Stimulated activated CD4-positive, alpha-beta T cell treated with anti-CD3 and anti-CD28 coated beads, Interleukin-15, amount 100 ng/mL, for 24 hours (primary cell): ENCODE measurements at places on chromosomes 7 and 10.

- DNase-seq = no peak
Measured at GRCh38 chr10:89591796-89592271, 53.2 kb downstream of the PANK1 start.

DNA sequence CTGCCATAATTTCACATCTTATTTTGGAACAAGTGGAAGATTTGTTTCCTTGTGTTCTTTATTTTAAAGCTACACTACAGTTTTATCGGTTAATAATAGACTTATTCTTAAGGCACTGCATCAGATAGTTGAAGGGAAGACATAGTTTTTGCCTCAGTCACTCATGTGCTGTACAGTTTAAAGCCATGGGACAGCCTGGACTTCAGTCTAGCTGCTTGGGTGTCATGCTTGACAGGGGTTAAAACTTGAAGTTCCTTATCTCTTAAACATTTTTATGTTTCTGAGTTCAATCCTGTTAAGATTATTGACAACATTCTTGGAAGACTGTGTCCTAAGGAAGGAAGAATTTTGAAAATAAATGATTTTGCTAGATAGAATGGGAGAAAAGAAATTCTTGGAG lies 49.7 kb downstream of the PPP1R9A start:
- no peak for DNase-seq

DNA sequence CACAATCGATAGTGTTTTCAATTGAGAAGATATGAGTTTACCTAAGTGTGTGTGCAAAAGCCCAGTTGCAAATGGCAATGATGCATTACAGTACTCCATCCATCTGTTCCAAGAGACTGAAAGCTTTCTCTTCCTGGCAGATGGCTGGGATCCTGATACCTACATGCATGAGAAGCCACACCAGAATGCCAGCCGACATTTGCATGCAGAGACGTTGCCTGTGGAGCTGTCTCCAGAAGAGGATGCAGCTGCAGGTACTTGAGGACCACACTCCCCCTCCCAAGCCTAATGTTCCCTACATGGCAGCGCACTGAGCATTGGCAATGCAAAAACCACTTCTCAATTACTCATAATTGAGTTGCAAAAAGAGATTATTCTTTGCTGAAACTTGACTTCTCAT lies 332.1 kb downstream of the WDR11 start:
- no peak for DNase-seq

GRCh38 chr10:34291466-34292193 lies 523.5 kb downstream of the PARD3 start:
- DNase-seq = no peak

GRCh38 chr7:104790440-104790839 lies 223.6 kb upstream of the KMT2E start:
- DNase-seq = no peak

GRCh38 chr10:75612904-75613684 lies 181.7 kb downstream of the LRMDA start:
- no peak for DNase-seq

- DNase-seq = no peak
Measured at GRCh38 chr7:12716134-12716681, 28.8 kb downstream of the ARL4A start.

DNA sequence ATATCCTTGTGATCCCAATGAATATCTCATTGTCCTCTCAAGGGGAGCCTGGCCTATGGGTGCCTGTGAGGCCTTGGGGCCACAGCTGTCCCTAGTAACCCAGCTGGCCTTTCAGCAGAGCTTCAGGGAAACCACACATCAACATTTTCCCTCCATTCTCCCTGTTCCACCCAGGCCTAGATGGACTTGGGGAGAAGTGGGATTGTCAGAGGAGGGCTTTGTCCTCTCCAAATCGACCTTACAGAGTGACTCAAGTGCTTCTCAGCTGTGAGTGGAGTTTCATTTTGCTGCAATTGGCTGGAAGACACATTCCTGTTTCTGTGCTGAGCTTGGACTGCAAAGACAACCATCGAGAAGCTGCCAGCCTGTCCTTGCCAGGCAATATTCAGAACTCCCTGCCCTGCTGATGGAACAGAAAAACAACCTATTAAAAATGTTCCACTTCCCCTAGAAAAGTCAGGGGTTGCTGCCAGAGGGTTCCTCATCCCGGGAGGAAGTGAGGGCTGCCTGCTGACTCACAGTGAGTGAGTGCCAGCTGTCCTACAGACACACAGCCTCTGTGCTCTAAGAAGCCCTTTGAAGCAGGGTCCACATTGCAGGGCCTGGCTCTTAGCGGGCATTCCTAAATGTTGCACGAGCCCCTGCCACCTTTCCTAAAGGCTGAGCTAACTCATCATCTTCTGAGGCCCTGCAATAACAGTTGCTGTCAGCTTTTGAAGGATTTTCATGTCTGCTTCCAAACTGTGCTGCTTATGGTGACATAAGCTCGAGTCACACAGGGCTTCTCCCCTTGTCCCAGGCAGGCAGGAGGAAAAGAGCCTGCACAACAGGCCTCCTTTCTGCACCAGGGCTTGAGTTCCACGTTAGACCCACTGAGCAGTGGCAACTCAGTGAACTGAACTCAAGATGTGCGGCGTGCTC lies 20.5 kb downstream of the STRA8 start:
- DNase-seq = no peak

DNA sequence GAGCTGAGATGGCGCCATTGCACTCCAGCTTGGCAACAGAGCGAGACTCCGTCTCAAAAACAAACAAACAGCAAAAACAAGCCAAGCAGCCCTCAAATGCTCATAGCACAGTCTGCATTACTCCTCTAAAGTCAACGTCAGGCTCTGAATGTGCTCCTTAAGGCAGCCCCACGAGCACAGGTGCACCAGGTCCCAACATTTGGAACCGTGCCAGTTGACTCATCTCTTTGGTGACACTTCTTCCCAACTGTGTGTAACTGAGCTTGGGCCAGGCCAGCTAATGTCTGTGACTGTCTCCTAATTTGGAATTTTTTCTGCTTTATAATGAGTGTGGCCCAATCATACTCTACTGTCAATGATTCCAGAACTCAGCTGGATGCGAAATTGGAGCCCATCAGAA lies 66.3 kb upstream of the EFCAB10 start:
- peak; percentile 30 for DNase-seq

- no peak for DNase-seq
Measured at GRCh38 chr7:66700633-66701131, 39.9 kb upstream of the RABGEF1 start.

GRCh38 chr10:35003906-35004305 lies 86.2 kb downstream of the CUL2 start:
- DNase-seq = no peak

GRCh38 chr7:44189993-44190872 lies 994 bp upstream of the GCK start:
- DNase-seq = no peak

- no peak for DNase-seq
Measured at GRCh38 chr7:79245623-79246249, 207.7 kb downstream of the MAGI2 start.

GRCh38 chr7:74455291-74455804 lies 1.6 kb downstream of the GTF2IRD1 start:
- DNase-seq = no peak

DNA sequence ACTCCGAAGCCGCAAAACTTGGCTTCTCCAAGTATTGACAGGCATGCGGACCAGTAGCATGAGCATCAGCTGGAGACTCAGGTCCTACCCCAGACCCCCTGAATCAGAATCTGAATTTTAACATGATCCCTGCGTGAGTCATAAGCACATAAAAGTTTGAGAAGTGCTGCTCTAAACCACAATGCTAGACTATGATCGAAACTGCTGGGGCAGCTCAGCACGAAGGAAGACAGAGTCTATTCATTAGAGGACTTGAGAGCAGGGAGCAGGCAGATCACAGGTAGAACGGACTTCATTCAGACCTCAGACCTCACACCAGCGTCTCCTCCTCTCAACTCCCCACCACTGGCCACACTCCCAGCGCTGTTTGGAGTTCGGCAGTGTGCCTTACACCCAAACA lies 16.9 kb downstream of the CAMK2G start:
- peak; percentile 45 for DNase-seq

- DNase-seq = no peak
Measured at GRCh38 chr10:25125201-25125611, 49.6 kb upstream of the GPR158 start.

DNA sequence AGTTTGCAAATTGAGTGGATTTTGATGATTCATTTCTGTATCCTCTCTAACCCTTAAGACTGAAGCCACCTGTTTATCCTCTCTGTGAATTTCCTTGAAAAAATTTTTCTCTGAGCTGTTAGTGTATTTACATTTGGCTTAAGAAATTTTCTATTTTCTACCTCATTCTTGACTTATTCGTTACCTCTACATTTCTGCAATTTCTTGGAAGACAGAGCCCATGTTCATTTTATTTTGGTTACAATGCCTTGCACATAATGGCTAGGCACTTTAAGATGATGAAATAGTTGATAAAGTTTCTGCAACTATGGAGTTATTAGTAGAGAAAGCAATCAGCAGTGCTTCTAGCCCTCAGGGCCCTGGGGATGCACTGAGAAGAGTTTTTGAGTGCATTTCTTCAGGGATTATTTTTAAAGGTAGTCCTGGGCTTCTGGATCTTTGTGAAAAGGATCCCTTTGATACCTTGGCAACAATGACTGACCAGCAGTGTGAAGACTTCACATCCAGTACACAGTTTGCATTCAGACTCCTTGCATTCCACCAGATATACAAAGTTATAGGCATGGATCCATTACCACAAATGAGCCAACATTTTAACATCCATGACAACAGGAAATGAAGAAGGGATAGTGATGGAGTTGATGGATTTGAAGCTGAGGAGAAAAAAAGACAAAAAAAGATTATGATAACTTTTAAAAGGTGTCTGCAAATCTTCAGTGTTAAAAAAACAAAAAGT lies 68.2 kb downstream of the CH25H start:
- DNase-seq = no peak

DNA sequence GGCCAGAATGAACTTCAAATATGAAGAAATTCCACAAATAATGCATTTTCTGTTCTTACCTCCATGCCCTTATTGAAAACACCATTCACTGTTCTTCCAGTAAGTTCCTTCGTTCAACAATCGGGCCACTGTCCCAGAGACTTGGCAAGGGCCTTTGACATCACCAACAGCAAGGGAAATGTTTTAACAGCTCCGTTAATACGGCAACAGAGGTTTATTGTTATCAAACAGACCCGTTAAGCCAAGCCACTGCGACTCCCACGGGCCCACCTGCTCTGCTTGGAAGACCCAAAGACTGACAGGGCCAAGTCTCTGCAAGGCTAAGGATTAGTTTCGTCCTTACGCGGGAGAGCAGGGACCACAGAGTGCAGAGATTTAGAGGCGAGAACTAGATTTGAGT lies 43.4 kb upstream of the LYZL1 start:
- DNase-seq = no peak

DNA sequence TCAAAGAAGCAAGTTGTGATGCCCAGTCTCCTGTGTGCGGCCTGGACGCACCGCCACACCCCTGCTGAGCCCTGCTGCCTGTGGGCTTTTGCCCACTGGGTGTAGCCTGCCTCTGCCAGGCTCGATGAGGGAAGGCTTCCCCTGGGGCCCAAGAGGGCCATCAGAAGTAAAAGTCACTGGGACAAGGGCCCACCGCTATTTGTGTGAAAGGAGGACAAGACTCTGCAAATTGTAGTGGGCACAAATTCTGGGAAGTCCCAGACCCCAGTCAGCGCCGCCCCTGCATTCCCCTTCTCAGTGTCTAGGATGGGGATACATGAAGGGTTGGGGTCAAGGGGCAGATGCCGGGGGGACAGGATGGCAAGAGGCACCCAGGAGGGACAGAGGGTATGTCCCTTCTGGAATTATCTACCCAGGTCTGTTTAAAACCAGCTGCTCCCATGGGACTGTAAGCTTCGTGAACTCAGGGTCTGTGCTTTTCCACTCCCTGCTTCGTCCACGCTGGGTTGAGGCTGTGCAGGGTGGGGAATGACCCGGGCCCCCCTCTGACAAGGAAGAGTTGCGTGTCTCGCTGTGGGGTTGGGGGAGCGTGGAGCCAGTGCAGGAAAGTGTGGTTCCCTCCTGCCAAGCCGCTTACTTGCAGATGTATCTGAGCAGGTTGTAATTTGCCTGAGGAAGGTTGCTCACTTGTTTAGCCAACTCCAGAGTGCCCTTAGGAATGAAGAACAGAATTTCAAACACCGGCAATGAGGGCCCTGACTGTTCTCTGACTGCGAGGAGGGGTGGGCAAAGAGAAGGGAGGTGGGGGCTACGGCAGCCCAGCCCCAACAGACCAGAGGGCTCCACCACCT lies 147.2 kb downstream of the MAPK8 start:
- no peak for DNase-seq

DNA sequence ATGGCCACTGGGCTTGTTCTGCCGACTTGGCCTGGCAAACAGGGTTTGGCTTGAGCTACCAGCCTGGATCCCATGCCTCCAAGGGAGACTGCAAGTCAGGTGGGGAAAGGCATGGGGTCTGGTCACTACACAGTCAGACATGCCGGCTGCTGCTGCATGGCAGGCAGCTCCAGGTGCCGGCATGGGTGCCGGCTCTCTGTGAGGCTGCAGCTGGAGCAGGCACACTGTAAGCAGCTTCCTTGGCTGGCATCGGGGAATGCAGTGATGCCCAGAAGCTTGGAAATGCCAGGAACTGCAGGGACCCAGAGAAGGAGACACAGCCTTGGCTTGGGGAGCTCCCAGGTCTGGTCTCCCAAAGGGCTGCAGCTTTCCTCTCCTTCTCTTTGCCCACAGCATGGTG lies 305.5 kb upstream of the NRG3 start:
- DNase-seq = no peak

- DNase-seq = no peak
Measured at GRCh38 chr10:103792547-103792946, 62.8 kb downstream of the SH3PXD2A start.

DNA sequence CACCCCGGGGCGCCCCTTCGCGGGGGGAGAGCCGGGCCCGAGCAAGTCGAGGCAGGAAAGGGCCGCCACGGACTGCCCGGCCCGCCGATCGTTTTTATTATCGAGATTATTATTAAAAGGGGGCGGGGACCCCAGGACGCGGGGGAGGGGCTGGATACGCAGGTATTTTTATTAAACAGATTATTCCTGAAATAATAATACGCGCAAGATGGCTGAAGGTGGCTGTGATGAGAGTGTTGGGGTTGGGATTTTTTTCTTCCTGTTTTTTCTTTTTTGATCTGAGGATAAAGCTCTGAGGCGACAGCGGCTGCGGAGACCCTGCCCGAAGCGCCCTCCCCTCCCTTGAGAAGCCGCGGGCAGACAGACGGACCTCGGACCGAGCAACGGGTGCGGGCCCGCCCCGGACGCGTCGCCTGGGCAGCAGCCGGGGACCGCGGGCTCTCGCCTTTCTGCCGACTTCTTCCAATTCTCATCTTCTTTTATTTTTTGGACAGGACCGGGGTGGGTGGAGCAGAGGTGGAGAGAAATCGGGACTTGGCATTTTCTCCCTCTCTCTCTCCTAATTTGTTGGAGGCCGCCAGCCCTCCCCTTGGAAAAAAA lies 1.4 kb upstream of the TRIM8 start:
- peak; percentile 58 for DNase-seq

GRCh38 chr7:20365486-20365885 lies 34.8 kb downstream of the ITGB8 start:
- no peak for DNase-seq
